NAMALWA (cell line): ENCODE measurements at places on chromosomes 6 and 20.

GRCh38 chr6:107217248-107217647 is 101.9 kb upstream of the BEND3 start:
- no peak for DNase-seq

DNA sequence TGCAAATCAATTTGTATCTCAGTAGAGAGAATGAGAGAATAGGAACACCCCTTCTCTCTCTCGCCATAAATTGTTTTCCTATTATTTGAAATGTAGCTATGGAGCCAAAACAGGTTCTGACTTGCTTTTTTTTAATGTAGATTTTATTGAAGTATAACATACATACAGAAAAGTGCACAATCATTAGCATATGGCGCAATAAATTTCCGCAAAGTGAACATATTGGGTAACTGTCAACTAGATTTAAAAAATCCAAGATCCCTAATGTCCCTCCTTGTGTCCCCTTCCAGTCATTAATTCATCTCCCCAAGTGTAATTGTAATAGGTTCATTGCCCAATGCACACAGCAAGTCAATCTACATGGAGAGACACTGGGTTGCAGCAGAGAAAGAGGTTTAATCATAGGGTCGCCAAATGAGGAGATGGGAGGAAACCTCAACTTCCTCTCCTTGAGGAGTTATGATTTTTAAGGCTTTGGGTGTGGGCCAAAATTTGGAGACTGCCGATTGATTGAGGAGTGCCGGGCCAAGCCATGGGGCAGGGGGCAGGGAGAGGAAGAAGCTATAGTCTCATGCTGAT is 43.3 kb upstream of the TGM3 start:
- no peak for DNase-seq

- peak; percentile 23 for DNase-seq
Observed at GRCh38 chr6:134247231-134247833, 70.6 kb downstream of the SGK1 start.

DNA sequence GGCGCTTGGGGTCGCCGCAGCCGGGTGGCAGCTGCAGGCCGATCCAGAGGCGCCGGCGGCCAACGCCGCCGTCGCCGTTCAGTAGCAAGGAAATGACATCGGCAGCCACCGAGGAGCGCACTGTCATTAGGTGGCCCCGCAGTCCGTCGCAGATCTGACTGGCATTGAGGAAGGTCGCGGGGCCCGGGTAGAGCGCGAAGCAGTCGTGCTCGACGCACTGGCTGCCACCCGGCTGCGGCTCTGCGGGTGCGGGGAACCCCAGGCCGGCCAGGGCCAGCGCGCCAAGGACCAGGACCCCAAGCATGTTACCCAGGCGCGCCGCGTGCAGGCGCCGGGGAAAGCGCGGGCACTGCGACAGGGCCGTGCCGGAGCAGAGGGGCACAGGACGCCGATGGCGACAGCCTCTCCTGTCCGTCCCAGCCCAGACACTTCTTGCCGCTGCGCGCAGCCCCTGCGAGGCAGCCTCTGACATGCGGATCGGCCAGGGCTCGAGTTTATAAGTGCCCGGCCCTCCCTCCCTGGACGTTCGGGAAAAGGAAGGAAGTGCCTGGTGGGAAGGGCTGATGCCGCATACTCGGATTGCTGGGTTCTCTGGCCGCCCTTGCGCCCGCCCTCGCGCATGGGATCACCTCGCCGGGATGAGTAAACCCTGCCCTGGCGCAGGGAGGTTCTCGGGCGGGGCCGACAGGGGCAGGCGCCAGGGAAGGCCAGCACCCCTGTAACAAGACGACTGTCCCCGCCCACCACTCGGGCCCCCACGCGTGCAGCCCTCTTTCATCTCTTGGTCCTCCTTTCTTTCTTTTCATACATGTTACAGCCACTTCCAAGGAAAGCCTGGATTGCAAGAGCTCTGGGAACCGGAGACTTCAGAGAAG is at the start of gene THBD:
THBD (minus strand) TSS at position 472 of the 875 bp plus-strand sequence; CDS start at position 304, 168 bp downstream.
- no peak for DNase-seq

GRCh38 chr6:170231293-170232185 is 59.3 kb downstream of the DLL1 start:
- DNase-seq, result no peak
